ENCODE measurements at places on chromosomes 4 and X.
A peak's percentile ranks its signal among the peaks of the same experiment; 100 is the strongest.

- no peak for DNase-seq
Observed at GRCh38 chrX:37608156-37608555, 36.7 kb downstream of the LANCL3 start.

DNA sequence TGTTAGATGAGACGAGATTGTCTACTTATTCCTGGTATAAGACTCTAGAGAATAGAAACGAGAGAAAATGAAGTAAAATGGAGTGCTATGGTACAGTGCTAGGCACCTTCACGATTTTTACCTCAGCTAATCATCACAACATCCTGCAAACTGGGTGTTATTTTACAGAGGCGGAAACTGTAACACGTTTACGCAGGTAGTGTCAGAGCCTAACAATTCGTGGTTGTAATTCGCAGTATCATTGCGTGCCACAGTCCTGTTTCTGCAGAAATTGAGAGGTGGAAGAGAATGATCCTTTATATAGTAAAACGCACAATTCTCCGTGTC, 383 bp upstream of the TBC1D19 start:
- no peak for DNase-seq

- DNase-seq: peak; percentile 55
Observed at GRCh38 chr4:74320559-74321118, 12.4 kb downstream of the EPGN start.

- DNase-seq: no peak
Observed at GRCh38 chr4:17018013-17018412, 119.6 kb upstream of the LDB2 start.

- no peak for DNase-seq
Observed at GRCh38 chrX:35557916-35558315, 240.2 kb upstream of the MAGEB16 start.

- no peak for DNase-seq
Observed at GRCh38 chr4:23947826-23948225, 58.0 kb upstream of the PPARGC1A start.

DNA sequence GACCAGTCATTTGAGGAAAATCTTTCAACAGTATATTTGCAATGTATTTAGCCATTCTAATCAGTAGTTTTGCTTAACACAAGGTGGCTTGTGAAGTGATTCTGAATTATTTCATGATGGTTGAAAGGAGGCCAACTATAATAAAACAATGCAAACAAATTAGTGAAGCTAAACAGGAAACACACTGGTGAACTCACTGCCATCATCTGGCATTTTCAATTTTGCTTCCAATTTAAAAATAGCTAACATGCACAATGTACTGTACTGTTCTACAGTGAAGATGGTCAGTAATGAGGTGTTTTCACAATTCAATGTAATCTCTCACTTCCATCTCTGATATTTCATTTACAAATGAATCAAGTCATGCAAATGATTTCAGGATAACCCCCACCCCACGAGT, 31.1 kb downstream of the PGRMC2 start:
- DNase-seq: no peak

- DNase-seq: no peak
Observed at GRCh38 chrX:47224266-47224895, 5.9 kb downstream of the CDK16 start.

DNA sequence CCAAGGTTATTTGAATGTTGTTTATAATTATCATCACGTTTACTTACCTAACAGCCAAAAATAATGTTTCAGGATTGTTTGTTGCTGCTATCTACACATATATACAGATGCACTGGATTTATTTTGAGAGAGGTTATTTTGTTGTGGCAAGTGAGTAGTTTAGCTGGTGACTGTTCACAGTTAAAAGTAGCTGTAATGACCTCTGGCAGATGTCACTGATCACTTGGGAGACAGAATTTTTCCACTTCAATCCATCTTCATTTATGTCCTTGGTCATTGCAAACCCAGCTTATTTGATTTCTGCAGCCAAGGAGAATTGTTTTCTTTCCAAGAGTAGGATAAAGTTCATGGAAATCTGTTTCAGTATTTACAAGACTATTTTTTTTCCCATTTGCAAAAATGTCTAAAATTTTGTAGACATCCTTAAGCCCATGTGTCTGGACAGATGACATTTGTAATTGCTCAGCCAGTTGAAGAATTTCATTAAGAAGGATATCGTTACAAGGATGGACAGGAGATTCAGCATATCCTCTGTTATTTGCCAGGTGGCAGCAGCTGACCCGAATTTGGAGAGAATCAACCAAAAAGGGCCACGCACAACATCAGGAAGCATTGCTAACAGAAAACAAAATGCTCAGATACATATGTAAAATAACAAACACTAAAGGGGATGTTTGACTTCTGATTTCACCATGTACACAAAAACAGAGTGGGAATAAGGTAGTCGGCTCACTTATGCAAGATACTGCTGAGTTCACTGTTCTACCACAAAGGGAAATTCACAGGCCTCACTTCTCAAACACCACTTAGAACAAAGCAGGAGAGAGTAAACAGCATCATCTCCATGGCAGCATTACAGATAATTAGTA, 64.5 kb downstream of the GPRIN3 start:
- DNase-seq: no peak

DNA sequence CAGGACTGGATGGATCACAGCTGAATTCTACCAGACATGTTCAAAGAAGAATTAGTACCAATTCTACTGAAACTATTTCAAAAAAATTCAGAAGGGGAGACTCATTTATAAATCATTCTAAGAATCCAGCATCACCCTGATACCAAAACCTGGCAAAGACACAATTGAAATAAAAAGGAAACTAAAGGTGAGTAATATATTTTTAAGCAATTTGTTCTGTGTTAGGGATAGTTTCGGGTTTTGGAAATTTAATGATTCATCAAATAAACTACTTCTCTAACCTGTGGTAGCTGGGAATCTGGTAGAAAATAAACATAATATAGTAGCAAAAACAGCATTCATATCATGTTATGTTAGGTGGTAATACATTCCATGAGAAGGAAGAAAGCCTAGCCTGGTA, 662.2 kb upstream of the BOD1L1 start:
- DNase-seq: no peak

DNA sequence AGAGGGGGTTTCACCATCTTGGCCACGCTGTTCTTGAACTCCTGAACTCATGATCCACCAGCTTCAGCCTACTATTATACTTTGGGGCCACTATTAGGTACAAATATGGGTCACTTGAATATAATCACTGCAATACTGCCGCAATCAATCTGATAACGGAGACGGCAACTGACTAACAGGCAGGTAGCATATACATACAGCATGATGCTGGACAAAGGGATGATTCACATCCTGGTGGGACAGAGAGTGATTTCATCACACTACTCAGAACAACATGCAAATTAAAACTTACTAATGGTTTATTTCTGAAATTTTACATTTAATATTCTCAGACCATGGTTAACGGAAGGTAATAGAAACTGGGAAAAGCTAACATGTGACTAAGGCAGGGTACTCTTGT, 10.9 kb downstream of the LRBA start:
- DNase-seq: no peak

- no peak for DNase-seq
Observed at GRCh38 chr4:181748581-181748980, 494.6 kb upstream of the TENM3 start.

DNA sequence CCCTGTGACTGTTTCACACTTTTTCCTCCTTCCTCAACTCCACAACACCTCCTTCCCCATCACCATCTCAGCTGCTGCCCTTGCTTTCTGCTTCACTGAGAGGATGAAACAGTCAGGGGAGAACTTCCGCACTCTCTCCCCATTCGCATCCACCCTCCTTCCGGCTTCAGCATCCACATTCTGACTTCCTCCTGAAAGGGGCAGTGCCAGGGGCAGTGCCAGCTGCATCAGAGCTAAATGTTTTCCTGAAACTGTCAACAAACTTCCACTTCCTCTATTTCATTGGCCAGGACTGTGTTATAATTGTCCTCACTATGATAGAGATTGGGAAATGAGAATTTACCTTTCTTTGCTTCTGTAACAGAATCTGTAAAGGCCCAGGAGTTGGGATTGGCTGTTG, 18.2 kb upstream of the RASL11B start:
- DNase-seq: no peak

DNA sequence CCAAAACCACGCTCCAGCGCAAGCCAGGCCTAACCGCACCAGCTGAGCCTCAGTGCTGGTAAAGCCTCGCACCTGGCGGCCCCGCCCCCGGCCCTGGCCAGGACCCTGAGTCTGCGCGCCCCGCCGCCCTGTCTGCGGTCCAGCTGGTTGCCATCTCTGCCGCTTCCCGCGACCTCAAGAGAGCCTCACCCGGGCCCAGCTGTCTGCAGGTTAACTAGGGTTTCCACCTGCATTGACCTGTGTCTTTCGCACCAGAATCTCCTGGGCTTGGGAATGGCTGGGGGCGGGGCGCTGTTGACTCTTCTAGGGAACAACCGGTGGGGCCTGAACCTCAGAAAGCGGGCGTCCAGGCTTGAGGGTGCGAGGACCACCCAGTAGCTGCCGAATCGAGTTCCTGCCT, 207.7 kb upstream of the PRPS2 start:
- DNase-seq: no peak

DNA sequence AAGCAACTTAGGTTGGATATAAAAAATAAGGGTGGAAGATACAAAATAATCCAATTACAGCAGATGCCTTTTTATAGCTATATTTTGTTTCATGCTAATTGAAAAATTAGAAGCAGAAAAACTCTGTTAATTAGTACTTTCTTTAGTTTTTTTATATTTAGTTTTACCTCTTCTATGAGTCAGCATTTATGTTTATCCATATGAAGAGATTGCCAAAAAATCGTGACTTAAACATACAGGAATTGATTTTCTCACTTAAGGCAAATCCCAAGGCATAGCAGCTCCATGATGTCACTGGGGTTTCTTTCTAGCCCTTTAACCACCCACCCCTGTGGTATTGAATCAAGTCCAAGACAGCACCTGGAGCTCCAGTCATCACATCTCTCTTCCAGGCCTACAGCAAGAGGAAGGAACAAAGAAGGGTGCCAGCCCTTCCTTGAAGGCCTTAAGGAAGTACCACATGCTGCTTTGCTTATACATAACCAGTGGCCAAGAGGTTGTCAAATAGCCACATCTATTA, 365.8 kb upstream of the TENM3 start:
- DNase-seq: no peak

- DNase-seq: no peak
Observed at GRCh38 chrX:103396660-103397059, 20.3 kb downstream of the BEX3 start.

DNA sequence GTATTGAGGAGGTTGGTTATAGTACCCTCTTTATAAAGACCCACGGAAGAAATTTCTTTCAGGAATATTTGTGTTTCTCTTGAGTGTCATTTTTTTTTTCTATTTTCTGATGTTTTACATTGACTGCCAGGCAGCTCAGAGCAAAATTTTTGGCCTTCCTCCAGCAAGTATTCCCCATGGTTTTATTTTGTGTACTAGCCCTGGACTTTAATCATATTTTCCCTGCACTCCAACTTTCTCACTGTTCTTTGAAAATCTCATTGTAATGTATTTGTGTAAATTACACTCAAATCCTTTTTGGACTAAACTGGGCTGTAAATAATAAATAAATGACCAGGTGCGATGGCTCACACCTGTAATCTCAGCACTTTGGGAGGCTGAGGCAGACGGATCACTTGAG, 45.6 kb upstream of the USP46 start:
- no peak for DNase-seq

DNA sequence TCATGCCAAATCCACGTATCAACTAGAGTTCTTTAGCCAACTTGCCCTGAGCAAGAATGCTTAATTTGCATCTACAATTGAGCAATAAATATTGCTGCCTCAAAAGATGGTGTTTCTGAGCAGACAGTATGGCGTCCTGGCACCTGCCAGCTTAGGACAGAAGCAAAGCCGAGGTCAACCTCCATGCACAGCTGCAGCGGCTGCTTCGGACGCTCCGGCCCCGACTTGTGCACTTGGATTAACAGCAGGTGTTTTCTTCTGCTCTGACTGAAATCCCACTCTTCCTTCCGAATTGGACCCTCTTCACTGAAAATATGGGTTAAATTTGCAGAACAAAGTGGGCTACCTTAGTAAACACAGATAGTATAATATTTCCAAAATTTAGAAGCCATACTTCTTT, 215.2 kb upstream of the ETNPPL start:
- DNase-seq: no peak

- no peak for DNase-seq
Observed at GRCh38 chr4:82421796-82422560, 8.3 kb downstream of the HNRNPDL start.

GRCh38 chrX:53287493-53288138, 6.2 kb upstream of the IQSEC2 start:
- no peak for DNase-seq

- no peak for DNase-seq
Observed at GRCh38 chr4:52144372-52144771, 93.3 kb downstream of the SPATA18 start.

DNA sequence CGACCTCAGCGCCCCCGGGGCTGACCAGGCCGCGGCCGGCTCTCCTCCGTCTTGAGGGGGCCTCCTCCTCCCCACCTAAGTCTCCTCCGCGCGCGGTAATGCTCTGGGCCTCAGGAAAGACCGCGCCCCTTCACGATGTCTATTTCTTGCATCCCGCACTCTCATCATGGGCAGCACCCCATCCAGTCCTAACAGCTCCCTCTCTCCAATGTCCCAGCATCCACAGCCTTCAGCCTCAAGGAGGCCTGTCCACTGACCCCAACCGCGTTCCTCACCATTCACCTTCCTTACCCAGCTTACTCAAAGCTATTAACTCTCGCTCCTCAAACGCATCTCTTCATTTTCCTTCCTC, 77.5 kb downstream of the MAGED4 start:
- DNase-seq: no peak

- no peak for DNase-seq
Observed at GRCh38 chr4:165118256-165118909, 5.7 kb upstream of the TMEM192 start.

- no peak for DNase-seq
Observed at GRCh38 chrX:368811-369562, 17.7 kb downstream of the PPP2R3B start.

DNA sequence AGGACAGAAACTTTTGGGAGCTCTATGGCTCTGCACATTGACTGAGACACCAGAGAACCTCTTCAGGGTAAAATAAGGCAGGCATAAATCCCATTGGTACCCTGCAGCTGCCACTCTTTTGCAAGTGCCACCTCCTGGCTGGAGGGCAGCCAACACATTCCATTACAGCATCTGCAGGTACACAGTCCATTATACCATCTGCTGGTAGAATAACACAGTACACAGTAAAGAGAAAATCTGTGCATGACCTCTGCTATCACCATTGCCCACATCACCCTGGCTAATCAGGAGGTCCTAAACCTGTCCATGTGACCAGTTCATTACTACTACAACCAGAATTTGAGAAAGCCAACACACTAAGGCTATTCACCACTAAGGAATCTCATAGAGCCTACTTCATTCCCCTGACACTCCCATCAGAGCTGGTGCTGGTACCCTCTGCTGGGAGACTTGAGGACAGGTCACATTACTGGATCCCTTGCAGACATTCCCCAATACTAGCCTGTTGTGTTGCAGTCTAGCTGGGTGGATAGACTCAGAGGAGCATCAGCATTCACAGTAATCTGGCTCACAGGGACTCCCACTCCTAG, 176.2 kb upstream of the TACR3 start:
- DNase-seq: no peak

GRCh38 chrX:154348114-154348531, 26.3 kb downstream of the FLNA start:
- no peak for DNase-seq
